ENCODE measurements at places on chromosomes 1 and 21.

DNA sequence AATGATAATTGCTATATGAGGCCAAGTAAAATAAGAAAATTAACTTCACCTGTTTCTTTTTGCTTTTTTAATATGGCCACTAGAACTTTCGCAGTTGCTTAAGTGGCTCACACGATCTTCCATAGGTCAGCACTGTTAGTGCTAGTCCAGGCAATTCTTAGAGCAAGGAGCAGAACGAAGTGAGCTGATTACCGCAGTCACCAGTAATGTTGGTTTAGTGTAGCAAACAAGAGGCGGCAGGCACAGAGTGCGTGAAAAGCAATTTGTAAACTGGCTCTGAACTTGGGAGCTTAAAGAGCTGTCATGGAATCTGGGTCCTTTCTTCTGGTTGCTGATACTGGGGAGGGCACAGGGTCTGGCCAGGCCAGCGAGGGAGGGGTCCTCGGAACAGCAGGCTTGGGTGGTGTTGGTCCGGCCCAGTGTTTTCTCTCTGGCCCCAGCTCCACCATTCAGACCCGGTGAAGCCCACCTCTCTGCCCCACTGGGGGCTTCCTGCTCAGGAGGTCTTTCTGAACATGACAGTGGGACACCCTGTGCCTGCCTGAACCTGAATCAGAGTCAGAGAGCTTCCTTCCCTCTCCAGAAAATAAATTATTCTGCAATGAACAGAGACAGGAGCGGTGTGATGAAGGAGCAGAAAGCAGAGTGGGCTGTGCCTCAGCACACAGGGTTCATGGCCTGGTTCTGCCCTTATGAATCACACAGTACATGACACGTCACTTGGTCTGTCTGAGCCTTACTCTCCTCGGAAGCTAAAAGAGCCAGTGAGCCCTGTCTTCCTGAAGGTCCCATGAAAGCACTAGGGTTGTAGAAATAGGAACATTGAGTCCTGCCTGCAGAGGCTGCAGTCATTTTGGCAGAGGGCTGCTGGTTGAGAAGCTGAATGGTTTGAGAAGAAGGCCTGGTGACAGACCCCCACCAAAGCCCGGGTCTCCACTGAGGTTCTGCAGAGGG, 11.9 kb downstream of the ETS2 start:
- DNase-seq: no peak

DNA sequence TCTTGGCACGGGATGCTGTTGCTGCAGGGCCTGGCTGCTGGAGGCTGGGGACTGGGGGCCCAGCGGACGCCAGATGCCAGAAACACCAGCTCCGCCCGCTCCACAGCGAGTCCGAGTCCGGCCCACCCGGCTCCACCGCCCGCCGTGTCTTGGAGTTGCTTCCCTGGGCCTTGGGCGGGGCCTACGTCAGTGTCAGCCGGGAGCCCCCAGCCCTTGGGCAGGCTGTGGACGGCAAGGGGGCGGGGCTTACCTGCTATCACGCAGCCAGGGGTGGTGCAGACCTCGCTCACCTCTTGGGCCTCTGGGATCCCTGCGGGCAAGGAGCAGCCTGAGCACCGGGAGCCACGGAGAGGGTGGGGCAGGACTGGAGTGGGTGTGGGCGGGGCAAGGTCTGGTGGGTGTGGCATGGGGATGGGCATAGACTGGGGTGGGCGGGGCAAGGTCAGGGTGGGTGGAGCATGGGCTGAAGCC, 21.8 kb downstream of the MMEL1 start:
- peak; percentile 88 for DNase-seq

GRCh38 chr1:180080439-180080838, 74.2 kb upstream of the QSOX1 start:
- no peak for DNase-seq

GRCh38 chr1:28170001-28170596, 6.4 kb downstream of the PTAFR start:
- no peak for DNase-seq

DNA sequence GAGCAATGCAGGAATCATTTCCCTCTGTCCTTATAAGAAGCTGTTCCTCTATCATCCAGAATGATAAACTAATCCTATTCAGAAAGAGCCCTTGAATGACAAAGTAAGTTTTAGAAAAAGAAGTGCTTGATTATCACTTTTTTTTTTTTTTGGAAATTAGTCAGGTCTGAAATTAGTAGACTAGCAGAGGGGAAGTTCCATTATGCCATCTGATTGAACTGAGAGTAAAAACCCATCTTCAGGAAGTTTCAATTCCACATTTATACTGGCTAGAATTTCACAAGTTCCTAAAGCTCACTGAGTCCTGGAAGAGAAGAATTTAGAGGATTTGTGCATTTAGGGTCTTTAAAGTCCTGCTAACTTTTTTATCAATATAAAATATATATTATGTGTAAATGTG, 128.8 kb upstream of the COA6 start:
- DNase-seq: no peak

GRCh38 chr1:226985839-226986463, 45.9 kb downstream of the COQ8A start:
- DNase-seq: no peak

- DNase-seq: no peak
Measured at GRCh38 chr1:115130786-115131185, 41.5 kb upstream of the TSPAN2 start.

DNA sequence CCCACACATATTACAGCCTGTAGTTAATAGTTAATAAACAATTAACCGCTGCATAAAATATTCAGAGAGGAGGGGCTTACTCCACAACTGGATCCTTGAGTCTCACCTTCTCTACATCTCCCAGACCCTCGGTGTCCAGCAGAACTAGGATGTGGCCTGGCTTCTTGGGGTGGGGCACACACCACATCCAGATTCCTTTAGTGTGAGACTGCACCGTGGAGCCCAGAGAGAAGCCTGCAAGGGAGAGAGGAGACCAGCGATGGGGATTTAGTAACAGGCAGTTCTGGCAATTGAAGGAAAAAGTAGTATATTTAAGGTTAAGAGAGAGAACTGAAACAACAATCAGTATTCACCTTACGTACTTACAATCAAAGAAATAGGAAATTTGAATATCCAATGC, 4.9 kb downstream of the GBP1 start:
- DNase-seq: no peak

DNA sequence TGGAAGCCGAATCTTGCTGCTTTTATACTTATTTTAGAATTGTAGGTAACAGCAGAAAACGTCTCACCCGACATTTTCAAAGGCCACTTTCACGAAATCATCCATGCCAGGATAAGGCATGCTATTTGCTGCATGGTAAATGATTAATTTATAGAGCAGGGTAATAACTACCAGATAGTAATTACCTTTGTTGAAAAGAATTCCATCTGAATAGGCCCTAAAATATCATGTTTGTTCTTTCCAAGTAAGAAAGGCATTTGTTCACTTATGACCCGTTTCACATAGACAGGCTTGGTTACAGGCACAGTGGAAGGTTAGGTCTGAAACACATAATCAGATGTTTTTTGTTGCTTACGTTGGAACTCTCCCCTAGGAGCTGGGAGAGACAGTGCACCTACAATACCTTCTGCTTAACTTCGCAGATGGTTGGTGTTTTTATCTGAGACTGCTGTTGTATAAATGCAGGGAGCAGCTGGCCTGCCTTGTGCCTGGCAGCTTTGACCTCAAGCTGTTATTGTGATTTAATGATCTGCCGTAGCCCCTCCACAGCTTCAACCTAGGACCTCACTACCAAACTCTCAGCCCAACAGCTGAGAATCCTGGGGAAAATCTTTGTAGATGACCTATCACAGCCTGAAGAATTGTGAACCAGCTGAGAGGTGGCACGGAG, 1.6 kb downstream of the SLC44A3 start:
- DNase-seq: peak; percentile 77

DNA sequence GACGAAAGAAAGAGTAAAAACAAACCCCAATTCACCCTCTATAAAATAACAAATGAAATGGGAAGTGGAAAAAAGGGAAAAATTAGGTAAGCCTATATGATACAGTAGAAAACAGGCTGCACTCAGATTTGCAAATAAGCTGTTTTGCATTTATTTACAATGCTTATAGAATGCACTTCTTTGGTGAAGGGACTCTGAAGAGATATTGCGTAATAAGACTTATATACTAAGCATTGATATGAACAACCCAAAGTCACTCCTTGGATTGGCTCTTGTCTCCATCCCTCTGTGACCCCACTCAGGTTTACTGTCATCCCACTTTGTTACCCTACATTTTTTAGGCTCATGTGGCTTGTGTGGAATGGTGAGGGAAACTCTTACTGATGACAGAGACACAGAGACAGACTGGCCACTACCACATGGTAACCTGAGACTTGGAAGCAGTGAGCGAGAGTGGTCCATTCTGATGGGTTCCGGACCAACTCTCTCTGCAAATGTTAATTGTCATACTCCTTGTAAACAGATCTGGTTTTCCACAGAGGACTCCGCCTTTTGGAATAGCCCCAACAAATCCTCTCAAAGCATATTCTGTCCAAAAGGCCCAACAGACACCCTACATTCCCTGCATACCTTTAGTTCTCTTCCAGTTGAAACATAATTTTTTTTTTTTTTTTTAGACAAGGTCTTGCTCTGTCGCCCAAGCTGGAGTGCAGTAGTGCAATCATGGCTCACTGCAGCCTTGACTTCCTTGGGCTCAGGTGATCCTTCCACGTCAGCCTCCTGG, 11.0 kb downstream of the GSTM5 start:
- DNase-seq: no peak

DNA sequence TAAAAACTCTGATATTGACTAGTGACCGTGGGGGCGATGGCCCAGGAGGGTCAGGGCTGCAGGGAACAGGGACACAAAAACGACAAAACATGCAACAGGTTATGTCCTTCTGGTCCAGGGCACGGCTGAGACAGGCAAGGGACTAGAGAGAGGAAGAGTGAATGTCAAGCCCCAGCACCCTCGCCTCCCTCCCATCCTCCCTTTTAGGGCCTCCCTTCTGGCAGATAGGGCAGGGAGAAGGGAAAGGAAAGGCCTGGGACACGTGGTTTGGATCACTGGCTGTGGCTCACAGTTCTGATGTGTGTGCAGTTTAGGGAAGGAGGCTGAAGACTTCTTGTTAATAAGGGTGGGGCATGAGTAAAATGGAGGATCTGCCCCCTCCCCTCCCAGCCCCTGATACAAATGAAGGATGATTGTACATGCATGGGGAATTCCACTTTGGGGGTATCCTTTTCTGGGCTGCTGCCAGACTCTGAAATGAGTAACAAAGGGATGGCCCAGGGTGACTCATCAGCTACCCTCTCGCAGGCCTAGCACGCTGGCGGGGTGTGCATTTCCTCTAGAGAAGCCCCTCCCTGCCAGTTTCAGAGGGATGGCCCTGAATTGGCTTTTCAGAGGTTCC, 14.2 kb downstream of the CAPN2 start:
- no peak for DNase-seq

DNA sequence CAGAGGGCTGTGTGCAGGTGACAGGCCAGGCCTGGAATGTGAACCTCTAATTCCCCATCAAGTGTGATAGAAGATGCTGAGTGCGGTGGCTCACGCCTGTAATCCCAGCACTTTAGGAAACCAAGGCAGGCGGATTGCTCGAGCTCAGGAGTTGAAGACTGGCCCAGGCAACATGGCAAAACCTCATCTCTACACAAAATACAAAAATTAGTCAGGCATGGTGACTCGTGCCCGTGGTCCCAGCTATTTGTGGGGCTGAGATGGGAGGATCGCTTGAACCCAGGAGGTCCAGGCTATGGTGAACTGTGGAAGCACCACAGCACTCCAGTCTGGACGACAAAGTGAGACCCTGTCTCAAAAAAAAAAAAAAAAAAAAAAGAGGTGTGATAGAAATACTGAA, 40.1 kb upstream of the PUM1 start:
- DNase-seq: no peak

GRCh38 chr1:19620786-19621185, 23.3 kb upstream of the NBL1 start:
- no peak for DNase-seq

GRCh38 chr1:162530307-162530987, 31.1 kb upstream of the UAP1 start:
- no peak for DNase-seq

GRCh38 chr1:53783056-53783455, 44.1 kb upstream of the GLIS1 start:
- no peak for DNase-seq

DNA sequence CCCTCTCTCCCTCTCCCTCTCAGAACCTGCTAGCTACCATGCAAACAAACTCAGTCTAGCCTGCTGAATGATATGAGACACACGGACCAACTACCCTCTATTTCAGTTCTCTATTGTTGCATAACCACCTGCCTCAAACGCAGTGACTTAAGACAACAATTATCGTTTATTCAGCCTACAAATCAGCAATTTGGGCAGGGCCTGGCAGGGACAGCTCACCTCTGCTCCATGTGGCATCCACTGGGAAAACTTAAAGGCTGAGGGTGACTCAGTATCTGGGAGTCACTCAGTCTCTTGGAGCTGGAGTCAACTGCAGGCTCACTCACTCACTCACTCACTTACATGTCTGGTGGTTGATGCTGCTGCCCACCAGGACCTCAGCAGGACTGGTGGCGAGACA, 121.3 kb downstream of the SEC16B start:
- DNase-seq: no peak

DNA sequence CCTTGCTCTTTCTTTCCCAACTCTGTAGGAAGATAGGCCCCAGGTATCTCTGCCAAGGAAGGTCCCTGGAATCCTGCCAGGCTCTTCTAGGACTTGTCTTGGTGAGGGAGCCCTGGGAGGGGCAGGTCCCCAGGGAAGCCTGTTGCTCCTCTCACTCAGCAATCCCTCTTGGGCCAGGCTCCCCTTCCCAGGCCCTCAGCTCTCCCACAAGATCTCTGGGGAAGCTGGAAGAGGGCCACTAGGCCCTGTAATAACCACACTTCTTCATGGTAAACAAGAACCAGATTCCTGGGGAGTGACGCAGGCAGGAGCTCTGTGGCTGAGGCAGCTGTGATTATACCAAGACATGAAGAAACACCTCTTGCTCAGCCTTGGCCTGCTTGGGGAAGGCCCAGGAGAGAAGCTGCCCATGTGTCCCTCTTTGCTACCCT, 9.9 kb upstream of the MAPKAPK2 start:
- peak; percentile 86 for DNase-seq

DNA sequence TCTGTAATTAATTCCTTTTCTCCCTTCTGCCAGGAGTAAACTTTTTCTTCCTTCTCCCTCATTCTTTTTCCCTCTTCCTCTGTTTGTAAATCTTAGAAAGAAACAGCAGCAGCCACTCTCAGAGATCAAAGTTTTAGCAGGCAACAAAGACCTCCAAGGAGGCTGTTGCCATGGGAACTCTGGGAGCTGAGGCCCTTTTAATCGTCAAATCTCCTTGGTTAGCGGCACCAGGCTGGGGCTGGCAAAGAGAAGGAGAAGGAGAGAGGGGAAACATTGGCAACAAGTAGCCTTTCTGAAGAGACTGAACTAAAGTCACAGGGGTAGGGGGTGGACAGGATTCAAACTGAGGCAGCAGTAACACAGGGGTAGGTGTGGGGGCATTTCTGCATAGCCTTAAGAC, 25.2 kb downstream of the ILDR2 start:
- no peak for DNase-seq
